ENCODE measurements at places on chromosomes 1 and 21.

DNA sequence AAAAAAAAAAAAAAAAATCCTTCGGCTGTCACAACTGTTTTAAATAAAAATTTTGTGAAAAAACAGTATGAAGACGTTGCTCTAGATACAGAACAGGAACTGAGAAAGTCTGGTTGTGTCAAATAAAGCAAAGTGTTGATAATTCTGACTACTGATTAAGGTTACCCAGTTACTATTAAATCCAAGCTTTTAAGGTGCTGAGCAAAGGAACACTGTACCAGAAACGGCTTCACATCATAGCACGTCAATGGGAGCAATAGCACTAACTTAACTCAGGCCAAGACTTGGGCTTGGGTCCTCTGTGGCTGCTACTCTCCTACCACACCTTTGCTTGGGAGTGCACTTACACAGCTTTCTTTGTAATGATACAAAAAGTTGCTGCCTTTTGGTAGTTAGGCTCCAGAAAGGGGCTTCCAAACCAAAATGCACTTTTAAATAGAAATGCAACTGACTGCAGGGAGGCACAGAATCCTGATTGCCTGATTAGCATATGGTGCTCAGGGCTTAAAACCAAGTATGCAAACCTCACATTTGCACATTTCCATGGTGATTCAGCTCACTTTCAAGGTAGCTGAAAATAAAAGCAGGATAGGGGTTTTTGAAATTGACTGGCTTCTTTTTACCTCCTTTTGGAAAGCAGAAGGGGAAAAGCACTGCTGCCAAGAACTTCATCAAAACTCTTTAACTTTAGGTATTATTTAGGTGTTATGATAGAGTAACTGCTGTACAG, 6.3 kb downstream of the MCL1 start:
- no peak for DNase-seq

DNA sequence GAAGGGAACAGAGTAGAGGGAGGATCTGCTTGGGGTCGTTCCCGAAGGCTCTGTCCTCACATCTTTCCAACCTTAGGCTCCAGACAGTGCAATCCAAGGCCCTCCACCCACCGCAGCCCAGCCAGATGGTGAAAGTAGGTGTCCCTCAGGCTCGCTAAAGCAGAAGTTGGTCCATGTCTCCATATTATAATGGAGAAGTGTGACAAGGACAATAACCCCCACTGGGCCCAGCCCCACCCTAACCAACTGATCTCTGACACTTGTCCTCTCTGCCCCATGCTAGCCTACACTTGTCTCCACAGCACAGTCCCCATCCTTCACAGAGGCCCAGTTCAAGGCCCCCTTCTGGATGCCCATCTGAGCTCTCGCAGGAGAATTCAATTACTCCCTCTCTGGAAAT, 48.7 kb downstream of the DMAP1 start:
- no peak for DNase-seq

DNA sequence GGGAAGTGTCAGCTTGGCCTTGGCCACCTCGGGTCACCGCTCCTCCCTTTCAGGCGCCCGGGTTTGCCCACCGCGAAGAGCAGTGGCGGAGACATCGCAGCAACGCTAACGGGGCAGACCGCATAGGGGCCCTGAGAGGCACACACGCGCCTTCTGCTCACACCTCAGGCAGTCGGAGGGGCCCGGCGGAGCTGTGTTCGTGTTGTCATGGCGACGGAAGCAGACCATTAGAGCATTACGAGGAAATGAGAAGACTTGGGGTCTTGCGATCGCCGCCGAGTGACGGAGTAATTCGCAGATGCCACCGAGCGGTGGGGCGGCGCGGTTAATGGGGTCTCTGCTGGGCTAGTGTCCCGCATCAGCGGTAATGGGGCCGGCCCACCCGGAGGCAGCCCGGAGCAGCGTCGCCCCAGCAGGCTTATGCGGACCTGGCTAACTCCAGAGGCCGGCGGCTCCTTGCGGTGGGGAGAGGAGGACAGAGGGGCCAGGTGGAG, 144.1 kb downstream of the TNR start:
- DNase-seq: no peak

GRCh38 chr1:205077934-205078311, 6.3 kb downstream of the TMEM81 start:
- no peak for DNase-seq

DNA sequence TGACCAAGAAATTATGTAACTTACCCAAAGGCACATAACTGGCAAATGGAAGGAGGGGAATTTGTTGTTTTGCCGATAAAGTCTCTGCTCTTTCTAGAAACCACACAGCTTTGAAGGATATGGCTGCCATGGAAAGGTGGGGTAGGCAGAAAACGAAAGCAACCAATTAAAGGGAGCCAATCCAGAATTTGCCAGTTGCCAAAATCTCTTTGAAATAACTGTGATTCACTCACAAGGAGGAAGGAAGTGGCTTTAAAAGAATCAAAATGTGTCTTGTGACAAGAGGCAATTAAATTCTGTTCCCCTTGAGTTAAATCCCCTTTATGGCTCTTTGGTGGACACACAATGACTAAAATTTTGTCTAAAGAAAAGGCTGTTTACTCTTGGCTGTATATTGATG, 61.2 kb upstream of the CCDC190 start:
- no peak for DNase-seq

GRCh38 chr1:52663716-52664115, 30.7 kb downstream of the SHISAL2A start:
- no peak for DNase-seq

DNA sequence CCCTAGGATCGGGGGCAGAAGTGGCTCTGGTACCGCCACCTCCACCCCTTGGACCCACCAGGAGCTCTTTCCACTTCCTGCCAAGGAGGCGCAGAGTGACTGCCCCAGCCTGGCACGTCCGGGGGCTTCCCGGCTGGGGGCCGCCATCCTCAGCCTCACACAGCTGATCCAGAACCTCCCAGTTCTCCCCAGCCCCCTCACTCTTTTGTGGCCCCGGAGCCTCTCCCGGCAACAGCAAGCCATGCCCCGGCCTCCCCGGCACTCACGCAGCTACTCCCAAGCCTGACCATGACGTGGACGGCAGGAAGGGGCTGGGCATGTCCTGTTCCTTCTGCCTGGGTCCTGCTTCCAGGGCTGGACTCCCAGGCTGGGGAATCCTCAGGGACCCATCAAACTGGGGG, 17.1 kb downstream of the TP73 start:
- no peak for DNase-seq

GRCh38 chr1:32247452-32247851, 430 bp downstream of the FAM167B start:
- no peak for DNase-seq

DNA sequence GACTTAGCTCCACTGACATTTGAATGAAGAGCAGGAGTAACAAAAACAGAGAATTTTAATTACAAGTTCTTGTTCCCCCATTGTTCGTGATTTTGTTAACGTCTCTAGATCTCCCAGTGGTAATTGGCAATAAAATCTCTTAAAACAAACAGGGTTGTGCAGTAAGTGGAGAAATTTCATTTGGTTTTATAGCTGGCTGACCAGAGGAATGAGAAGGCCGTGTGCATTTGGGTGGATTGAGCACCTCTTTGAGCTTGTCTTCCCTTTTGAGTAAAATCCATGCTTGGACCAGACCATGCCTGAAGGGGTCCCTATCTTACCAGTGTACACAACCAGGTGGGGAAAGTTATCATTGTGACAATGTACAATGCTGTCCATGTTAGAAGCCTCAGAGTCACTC, 137.8 kb downstream of the HIVEP3 start:
- DNase-seq: no peak

DNA sequence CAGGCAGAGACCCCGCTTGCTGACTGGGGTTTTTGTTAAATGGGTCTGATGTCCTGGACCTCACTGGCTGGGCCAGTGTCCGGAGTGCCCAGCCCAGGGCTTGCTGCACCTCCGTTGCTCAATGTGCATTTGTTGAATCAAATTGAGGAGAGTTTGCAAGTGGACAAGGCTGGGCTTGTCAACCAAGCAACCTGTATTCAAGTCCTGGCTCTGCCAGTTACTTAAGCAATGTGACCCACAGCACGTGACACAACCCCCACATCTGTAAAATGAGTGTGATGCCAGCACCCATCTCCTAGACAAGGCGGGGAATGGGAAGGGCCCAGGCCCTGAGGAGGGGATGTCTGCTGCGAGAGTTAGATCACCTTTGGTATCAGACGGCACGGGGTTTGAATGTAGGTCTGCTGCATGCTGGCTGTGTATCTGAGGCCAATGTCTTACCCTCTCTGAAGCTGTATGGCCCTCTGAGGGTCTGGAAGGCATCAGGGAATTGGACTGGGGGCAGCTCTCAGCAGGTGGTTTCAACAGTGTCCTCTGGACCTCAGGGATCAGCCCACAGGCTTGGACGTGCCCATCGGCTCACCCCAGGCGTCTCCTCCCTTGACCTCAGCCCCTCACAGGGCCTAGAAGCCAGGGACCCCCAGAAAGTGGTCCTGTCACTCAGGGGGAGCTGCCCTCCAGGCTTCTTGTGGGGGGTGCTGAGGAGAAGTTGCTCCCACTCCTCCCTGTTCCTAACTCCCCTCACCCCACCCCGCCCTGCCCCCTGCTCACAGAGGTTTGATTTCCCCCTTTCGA, 51.0 kb upstream of the RUNX3 start:
- no peak for DNase-seq

DNA sequence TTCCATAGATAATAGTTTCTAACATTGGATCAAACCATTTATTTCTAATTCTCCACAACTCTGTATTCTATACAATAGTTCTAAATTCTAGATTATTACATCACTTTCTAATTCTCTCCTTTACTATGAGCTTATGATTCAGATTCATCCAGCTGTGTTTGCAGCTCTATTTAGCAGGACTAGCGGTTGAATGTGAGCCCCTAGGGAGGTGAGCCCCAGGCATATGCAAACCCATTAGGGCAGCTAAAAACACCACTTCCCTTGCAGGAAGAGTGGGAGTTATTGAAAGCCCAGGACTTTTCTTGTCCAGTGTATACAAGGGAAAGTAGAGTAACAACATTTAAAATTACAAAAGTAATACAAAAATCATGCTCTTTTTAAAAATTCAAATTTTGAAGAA, 56.9 kb downstream of the KRTAP19-8 start:
- peak; percentile 54 for DNase-seq

DNA sequence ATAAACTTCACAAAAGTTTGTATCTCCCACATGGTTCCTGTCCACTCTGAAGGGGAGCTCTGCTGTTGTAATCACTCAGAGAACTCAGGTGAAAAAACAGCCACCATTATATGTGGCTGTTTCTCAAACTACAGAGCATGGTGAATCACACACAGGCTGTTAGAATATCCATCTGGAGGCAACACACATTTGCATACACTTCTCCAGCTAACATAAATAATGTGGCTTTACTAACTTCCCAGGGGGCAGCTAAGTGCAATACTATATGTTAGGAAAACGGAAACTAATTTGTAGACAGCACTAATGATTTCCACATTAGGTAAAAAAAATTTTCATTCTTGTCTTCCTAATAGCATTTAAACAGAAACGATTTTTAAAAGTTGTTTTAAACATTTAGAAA, 49.3 kb downstream of the PTGFR start:
- DNase-seq: no peak

DNA sequence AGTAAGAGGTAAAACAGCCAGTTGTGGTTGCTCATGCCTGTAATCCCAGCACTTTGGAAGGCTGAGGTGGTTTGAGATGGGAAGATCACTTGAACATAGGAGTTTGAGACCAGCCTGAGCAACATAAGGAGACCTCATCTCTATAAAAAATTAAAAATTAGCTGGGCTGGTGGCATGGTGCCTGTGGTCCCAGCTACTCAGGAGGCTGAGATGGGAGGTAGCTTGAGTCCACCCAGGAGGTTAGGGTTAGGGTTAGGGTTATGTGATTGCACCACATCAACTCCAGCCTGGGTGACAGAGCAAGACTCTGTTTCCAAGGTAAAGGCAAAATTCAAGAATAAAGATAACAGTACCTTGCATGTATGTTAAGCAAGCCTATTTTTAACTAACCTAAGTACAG, 3.5 kb downstream of the SAMSN1 start:
- DNase-seq: no peak

GRCh38 chr1:32339363-32339978, 3.4 kb upstream of the MARCKSL1 start:
- DNase-seq: no peak

GRCh38 chr1:170730438-170730837, 66.5 kb downstream of the PRRX1 start:
- DNase-seq: no peak

GRCh38 chr1:154807048-154807591, 63.0 kb downstream of the KCNN3 start:
- no peak for DNase-seq

DNA sequence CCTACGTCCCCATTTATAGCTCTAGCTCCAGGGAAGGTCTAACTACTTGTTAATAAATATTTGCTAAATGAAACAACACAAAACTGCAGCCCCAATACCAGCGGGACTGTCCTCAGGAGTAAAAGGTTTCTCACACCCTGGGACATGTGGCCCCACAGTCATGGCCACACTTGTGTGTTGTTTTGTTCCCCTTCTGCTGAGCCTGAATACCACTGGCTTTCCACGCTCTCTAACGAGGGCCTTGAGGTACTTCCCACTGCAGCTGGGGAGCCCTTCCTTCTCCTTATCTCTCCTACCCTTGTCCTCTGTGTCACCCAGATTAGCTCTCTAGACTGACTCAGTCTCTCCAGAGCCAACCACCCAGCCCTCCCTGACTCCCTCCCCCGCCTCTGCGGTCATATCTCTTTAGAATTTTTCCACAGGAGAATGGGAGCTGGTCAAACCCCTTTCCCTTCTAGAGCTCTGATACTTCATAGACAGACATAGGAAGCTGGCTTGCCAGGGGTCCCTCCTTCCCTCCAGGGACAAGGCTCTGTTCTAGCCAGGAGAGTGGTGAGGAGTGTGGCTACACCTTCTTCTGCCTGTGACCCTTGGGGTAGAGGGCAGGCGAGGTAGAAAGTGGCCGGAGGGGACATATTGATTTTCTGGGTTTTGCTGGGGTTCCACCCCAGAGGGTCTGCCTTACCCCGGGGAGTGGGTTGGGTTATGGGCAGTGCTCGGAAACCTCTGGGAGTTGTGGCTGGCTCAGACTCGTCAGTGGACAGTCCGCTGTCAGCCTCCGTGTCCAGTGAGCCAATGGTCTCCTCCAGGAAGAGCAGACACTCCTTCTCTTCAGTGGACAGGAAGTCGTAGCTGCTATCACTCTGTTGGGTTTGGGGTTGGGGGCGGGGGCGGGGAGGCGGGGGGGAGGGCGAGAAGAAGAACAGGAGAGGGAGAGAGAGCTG, 8.1 kb downstream of the C1orf116 start:
- DNase-seq: no peak

DNA sequence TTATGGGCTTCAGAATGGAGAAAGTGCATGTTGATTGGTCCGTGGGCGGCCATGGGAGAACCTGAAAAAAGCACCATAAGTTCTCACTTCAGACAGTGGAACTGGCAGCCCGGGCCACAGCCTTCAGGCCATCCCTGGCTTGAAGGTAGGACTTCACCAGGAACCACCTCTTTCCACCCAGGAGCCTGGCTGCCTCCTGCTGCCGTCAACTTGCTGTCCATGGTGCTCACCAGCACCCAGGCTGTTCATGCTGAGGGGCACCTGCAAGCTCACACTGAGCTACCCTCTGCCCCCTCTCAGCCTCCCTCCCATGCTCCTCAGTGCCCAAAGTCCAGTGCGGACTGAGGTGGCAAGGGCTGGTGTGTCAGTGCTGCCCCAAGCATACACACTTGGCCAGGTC, 12.9 kb upstream of the FNBP1L start:
- DNase-seq: no peak

All from NCI-H1930 (cell line).